ENCODE measurements at places on chromosomes 6 and 20. TPM values are rescaled to one million over a fixed set of nuclear protein-coding genes. Genes with fewer than 3 reads are reported as not detected.

Gene PNLDC1
- total RNA-seq, result 0.73 TPM

Gene CPXM1
- 2.2 TPM for total RNA-seq

Gene VSX1
- total RNA-seq, result not detected

Gene LHFPL5
- not detected for total RNA-seq

Gene TRAPPC3L
- total RNA-seq, result not detected

Gene LAMA5
- 88.8 TPM for total RNA-seq

Gene SS18L1
- 14.3 TPM for total RNA-seq

Gene SIRPB2
- not detected for total RNA-seq

Gene SPATA25
- total RNA-seq, result 1.4 TPM

Gene ULBP1
- 0.37 TPM for total RNA-seq

Gene OPRM1
- total RNA-seq, result not detected

Gene BPI
- total RNA-seq, result not detected

Gene LPA
- total RNA-seq, result not detected

Gene TPD52L2
- total RNA-seq, result 103 TPM

Gene SIRPB1
- 0.37 TPM for total RNA-seq

Gene BPIFA1
- total RNA-seq, result not detected

Gene CTAGE9
- not detected for total RNA-seq

Gene RRAGD
- 2.2 TPM for total RNA-seq

Gene GRM1
- total RNA-seq, result under 0.01 TPM

Measured in subcutaneous preadipocyte (primary cell).